ENCODE measurements at places on chromosomes 7 and 10.

DNA sequence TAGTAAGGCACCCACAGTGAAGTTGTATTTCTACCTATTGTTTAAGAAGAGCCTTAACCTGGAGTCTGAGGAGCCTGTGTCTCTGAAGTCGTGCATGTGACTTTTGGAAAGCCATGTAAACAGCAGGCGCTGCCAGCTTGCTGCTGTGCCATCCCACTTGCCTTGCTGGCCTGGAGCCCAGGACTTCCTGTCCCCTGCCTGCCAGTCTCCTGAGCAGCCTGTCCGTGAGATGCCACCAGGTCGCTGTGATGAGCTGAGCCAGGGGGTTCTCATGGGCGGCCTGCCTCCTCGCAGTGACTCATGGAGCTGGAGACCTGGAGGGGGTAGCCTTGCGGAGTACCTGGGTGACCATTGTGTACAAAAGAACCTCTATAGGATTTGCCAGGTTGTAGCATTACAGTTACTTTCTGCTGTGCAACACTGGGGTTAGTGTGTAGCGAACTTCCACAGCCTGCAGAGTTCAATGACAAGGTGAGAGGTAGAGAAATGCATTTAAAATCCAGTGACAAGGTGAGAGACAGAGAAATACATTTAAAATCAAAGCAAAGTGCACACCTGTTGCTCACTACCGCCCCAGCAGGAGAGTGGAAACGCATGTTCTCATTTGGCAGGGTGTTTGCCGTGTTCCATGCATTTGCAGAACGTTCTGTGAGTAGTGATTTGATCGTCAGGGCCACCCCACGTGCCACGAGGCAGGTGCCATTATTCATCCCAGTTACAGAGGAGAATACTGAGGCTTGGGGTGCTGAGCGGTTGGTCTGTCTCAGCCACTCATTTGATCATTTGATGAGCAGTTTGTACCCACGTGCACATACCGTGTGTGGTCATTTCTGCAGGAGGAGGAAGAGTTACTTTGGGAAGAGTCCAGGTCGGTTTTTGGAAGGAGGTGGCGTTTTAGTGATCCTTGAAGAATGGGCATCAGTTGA, 36.6 kb upstream of the BHLHA15 start:
- no peak for DNase-seq

GRCh38 chr10:97325754-97326153, 6.7 kb downstream of the FRAT1 start:
- no peak for DNase-seq

DNA sequence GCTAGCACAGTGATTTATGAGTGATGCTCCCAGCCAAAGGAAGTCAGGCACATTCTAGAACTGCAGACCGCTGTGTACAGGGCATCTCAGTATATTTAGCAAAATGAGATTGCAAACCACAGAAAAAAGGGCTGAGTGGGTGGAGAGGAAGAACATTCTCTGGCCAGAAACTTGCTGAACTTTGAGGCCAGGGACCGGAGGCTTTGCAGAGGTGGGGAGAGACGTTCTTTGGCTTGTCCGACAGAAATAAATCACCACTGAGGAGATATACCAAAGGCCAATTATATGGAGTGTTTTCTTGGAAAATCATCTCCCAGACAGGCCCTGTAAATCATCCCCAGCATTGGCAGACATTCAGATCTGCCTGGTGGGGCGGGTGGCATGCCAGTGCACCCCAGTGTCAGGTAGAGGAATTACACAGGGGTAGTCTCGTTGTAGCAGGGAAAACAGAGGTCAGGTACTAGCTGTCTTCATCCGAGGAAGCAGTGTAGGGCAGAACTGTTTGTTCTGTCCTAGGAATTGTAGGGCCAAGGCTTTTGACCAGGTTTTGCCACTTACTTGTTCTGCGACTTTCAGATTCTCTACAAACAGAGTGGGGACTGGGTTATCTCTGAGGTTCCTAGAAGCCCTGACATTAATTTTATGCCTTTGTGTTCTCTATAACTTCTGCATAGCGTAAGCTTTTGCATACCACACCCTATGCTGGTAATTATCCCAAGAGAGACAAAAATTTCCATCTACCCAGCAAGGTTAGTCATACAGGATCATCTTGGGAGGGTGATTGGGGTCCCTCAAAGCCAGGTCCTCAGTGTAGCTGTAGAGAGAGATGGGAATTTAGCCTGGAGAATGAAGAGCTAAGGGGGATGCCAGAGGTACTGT, 655.6 kb downstream of the LRMDA start:
- DNase-seq: no peak

GRCh38 chr10:71966046-71967004, 2.1 kb downstream of the CHST3 start:
- no peak for DNase-seq

DNA sequence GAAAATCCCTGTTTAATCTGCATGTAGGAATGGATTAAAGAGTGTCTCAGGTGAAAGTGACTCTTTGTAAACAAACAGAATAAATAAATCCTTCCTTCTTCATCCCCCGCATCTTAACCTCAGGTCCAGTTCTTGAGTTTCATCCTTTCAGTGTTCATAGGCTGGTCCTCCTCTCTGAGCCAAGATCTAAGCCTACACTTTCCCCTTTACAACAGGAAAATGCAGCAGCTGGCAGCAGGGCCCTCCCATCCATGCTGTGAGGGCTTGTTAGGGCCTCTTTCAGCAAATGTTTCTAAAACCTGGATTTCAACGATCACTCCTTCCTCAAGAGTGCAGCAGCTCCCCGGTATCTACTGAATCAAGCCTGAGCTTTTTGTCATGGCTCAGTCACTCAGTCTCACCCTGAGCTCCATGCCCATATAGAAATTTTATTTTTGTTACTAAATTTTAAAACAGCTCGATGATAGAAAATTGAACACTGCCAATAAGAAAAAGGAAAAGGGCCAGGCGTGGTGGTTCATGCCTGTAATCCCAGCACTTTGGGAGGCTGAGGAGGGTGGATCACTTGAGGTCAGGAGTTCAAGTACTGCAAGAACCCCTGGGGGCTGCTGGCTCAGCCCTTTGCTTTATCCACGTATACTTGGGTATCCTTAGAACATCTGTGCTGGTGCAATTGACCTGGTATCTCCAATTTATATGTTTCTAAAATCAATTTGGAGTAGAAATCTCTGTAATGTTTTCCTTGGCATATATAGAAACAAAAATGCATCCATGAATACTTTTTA, 15.6 kb downstream of the BLNK start:
- no peak for DNase-seq

- DNase-seq: no peak
Measured at GRCh38 chr7:2374830-2375728, 20.5 kb downstream of the EIF3B start.

All from Jurkat, Clone E6-1 (cell line).